ENCODE measurements at places on chromosomes 3 and 15.

DNA sequence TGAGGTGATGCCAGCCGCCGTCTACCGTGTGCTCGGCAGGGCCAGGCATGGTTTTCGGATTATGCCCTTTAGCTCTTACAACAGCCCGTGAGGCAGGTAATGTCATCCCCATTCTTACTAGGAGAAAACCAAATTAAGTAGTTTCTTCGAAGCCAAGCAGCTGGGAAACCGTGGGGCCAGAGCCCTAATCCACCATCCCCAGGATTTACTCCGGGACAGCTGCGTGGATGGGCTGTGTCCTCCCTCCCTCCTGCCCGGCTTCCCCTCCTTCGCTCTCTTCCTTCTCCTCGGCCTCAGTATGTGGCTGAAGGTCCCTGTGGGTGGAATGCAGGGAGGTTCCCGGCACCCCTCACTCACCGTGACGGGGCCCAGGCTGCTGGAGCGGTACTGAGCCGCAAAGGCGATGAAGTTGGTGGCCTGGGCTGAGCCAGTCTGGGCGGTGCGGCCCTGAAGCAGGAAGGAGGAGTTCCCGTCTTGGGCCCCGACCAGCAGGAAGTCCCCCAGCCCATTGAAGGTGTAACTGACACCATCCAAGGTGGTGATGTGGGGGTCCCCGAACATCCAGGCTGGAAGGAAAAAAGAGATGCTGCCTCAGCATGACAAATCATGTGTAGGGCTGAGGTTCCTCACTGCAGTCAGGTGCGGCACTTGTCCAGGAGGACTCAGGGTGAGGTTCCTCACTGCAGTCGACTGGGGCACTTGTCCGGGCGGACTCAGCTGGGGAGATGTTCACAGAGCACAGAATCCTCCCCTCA, 42.5 kb downstream of the MUC20 start:
- no peak for DNase-seq

DNA sequence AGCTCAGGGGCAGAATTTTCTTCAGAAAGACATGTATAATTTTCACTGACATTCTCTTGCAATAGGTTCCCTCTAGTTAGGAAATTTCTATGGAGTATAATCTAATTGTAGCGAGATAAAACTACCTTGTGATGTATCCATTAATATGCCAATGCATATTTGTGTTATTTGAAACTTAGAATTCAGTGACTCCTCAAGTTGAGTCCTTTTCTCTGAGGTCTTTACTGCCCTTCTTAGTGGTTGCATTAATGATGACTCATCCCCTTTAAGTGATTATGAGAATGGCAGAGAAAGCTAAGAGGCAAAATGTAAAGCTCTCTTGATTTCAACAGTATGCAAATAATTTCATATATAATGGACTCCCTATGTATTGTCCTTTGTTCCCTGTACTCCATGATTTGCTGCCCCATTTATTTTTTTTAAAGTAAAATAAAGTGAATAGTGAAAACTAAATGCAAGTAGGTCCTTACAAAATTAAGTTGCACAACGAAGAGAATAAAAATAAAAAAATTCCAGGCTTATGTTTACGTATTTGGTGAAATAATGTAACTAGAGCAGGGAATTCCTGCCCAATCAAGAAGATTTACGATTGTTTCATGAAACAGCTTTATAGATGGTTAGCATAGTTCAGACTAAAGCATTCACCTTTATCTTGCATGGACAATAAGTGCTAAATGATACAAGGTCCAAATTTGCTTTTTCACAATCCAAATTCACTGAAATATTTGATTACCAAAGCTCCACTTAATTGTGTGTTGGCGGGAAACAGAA, 78.1 kb downstream of the ZPLD1 start:
- peak; percentile 16 for DNase-seq

GRCh38 chr3:32813180-32813579, 4.6 kb upstream of the TRIM71 start:
- no peak for DNase-seq

DNA sequence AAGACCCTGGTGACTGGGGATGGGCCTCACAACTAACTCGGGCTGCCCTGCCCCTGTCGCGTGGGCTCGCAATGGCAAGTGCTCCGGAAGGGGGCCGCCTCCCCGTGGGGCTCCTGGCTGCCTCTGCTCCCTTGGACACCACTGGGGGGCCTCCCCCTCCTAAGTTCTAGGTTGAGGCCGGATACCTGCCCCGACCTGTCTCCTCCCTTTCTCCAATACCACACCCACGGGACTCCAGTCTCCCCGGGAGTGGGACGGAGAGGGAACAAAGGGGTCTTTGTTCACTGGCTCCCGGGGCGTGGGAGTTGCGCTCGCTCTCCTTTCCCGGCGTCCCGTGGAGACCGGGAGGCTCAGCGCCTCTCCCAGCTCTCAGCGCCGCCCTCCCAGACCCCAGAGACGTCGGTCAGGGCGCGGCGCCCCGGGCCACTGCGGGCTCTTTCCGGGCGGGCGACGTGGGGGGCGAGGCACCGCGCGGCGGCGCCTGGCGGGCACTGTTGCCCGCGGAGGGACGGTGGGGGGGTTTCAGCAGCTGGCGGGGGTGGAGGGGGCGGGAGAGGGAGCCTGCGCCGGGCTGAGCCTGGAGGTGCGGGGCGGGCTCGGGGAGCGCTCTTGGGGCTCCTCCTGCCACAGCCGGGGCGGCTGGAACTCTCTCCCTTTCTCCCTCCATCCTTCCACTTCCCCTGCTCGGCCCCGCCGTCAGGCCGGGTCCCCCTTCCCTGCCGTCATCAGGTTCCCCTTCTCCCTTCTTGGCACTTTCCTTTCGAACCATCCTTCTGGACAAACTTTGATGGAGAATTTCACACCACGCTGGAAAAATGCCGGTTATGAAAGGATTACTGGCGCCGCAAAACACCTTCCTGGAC, at the start of gene KCNH8:
Gene KCNH8, plus strand, starts transcription at position 606 of the 863 bp plus-strand sequence. Its CDS starts 210 bp downstream, at position 816.
- DNase-seq: no peak

DNA sequence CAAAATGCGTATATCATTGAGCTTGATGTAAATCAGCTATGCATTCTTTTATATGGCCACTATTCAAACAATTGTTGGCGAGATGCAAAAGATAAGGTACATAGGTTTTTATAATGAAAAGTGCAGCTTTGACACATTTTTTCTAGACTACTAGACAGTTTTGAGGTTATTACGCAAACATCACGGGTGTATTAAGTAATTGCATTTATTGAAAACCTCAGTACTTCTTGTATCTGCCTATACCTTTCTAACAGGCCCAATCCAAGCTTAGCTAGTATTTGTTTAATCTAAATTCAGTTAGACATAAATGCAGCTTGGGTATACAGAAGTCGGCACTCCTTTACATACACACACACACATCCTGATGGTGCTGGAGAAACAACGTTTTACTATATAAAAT, 2.7 kb downstream of the SPESP1 start:
- no peak for DNase-seq
